ENCODE measurements at places on chromosomes 7 and 10.

GRCh38 chr7:155925682-155926081 lies 113.4 kb upstream of the SHH start:
- DNase-seq = no peak

- no peak for DNase-seq
Observed at GRCh38 chr7:53607961-53608360, 572.5 kb downstream of the POM121L12 start.

GRCh38 chr7:130875265-130875741 lies 141.3 kb upstream of the KLF14 start:
- DNase-seq = no peak

- DNase-seq = no peak
Observed at GRCh38 chr10:76114581-76115001, 683.2 kb downstream of the LRMDA start.

DNA sequence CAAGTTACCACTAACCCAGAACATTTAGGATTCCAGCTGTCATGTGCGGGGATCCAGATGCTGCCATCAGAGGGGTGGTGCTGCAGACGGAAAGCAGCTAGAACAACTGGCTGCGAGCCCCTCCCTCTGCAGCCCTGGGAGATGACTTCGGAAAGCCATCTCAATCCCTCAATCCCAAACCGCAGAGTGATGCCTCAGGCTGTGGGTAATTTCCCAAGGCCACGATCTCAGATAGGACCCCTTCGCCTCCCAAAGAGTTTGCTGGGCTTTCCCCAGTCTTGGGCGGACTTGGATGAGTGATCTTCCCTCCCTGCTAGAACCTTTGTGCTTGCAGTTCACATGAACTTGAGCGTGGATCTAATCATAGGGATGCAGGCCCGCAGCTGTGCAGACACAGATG lies 71.3 kb upstream of the EN2 start:
- DNase-seq = no peak

DNA sequence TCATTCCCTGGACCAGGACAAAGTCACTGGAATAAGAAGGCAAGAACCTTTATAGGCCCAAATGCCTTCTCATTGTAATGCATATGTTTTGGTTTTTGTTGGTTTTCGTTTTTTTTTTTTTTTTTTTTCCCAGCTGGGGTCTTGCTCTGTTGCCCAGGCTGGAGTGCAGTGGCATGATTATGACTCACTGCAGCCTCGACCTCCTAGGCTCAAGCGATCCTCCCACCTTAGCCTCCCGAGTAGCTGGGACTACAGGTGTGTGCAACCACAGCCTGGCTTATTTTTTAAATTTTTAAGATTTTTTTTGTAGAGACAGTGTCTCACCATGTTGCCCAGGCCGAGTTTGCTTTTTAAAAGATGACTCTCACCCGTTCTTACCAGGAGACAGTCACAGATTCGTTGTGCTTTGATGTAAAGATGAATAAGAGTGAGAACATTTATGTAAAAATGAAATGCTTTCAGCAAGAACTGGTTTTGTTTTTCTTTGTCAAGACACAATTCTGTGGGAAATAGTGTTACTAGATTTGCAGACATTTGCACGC lies 7.6 kb downstream of the IQCE start:
- DNase-seq = no peak

- no peak for DNase-seq
Observed at GRCh38 chr10:13938950-13939349, 352.2 kb downstream of the PRPF18 start.

DNA sequence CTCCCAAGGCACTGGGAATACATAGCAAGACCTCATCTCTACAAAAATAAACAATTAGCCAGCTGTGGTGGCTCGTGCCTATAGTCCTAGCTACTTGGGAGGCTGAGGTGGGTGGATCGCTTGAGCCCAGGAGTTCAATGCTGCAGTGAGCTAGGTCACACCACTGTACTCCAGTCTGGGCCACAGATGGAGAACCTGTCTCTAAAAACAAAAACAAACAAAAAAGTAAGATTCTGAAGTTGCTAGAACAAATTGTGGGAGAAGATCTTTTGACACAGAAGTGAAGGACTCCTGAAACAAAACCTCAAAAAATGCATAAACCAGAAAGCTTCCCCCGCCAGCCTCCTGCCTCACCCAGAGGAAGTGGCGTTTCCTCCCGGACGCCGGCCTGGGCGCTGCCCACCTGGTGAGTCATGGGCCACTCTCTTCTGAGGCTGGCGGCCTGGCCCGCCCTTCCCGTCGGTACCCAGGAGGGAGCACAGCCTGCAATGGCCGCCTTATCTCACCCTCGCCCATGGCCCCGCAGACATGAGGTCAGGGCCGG lies 25.4 kb upstream of the ELN start:
- peak; percentile 8 for DNase-seq

GRCh38 chr10:132136097-132136521 lies 50.6 kb upstream of the DPYSL4 start:
- DNase-seq = no peak

- DNase-seq = no peak
Observed at GRCh38 chr7:15178065-15178464, 275.5 kb upstream of the DGKB start.

DNA sequence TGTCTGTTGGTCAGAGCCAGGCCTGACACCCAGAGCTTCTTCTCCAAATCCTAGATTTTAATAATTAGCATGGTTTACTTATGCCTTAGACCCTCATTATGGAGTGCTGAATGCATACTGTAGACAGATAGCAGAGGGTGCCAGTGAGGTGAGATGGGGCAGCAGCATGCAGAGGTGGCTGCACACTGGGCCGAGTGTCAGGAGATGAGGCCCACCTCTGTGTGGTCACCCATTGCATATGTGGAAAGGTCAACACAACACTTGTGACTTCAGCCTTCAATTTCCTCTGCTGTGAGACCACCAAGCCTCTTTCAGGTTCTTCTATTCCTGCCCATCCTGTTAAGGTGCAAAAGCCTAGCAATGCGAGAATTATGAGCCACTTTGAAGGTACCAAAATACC lies 39.7 kb upstream of the NMT2 start:
- no peak for DNase-seq

GRCh38 chr7:42661312-42661711 lies 250.6 kb downstream of the C7orf25 start:
- DNase-seq = no peak

- DNase-seq = no peak
Observed at GRCh38 chr7:49911909-49912308, 138.5 kb downstream of the VWC2 start.

All from activated T-cell treated with anti-CD3 and anti-CD28 coated beads for 48 hours (primary cell).